OCI-LY7 (cell line): ENCODE measurements at places on chromosomes 2 and 18.

- no peak for DNase-seq
These were observed 362.3 kb downstream of the MYCN start for GRCh38 chr2:16302431-16303272.

- no peak for DNase-seq
These were observed 98.7 kb upstream of the ST3GAL5 start for GRCh38 chr2:85987266-85988174.

DNA sequence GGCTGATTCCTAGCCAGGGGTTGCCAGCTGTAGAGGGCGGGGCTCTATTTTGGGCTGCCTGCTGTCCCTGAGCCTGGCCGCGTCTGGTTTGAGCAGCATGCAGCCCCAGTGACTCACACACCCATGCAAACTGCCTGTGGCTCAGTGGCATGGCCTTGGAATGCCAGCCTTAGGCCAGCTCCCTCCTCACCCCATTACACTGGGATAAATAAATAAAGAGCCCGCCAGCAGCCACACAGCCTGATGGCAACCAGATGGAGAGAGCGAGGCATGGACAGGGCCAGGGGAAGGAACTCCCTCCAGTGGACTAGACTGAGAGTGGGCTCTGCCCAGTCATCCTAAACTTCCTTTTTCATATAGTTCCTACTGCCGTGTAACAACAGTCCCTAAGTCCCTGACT, 18.3 kb downstream of the NHEJ1 start:
- no peak for DNase-seq

GRCh38 chr2:109201465-109202327, 72.7 kb downstream of the SH3RF3 start:
- DNase-seq, result no peak

- DNase-seq, result no peak
These were observed 19.0 kb upstream of the SAG start for GRCh38 chr2:233288663-233289062.

DNA sequence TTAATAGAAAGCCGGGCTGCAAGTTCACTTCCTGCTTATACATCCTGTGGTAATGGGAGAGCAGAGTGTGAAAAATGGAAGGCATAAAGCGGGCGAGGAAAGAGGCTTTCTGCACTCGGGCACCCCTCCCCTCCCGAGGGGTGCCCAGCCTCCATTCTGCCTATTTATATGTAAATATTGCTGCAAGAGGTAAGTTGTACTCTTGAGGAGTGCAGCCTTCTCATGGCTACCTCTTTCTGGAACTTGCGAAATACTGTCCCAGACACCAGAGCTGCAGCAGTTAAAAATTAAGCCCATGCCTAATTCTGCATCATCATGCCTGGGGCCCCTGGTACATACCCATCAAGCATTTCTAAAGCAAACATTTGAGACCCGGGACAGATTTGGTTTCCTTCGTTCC, 156.0 kb downstream of the GBX2 start:
- no peak for DNase-seq
